Cortex of kidney (tissue), 1 donor: ENCODE measurements at places on chromosomes 7 and 10.

DNA sequence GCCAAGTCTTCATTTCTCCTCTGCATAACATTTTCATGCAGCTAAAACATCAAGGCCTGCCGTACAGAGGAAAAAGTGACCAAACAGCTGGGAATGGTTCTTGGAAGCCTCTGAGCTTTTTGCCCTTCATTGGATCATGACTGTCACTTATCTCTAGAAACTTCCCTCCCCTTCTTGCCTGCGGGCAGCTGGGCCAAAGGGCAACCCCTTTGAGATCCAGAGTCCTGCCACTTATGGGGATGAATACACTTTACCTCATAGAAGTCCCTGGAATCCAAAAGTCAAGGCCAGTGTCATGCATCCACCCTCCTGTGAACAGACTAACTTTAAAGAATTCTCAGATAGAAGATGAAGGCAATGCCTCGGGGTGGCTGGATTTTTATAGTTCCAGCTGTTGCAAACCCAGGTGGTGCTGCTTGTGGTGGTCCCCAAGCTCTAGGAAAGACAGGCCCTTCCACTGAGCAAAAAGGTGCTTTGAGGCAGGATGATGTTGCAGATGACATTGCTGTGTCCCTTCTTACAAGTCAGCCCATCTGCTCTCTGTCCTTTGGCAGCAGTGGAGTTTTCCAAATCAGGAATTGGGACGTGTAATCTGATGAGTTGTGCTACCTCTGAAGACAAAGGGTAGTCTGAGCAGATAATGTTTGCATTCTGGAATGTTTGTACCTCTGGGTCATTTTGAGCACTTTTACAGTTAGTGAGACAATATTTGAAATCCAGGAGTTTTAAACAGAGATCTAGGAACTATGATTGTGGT, 64.2 kb downstream of the LRMDA start:
- no peak for DNase-seq

- DNase-seq: no peak
Measured at GRCh38 chr7:93203496-93203895, 22.8 kb downstream of the HEPACAM2 start.

DNA sequence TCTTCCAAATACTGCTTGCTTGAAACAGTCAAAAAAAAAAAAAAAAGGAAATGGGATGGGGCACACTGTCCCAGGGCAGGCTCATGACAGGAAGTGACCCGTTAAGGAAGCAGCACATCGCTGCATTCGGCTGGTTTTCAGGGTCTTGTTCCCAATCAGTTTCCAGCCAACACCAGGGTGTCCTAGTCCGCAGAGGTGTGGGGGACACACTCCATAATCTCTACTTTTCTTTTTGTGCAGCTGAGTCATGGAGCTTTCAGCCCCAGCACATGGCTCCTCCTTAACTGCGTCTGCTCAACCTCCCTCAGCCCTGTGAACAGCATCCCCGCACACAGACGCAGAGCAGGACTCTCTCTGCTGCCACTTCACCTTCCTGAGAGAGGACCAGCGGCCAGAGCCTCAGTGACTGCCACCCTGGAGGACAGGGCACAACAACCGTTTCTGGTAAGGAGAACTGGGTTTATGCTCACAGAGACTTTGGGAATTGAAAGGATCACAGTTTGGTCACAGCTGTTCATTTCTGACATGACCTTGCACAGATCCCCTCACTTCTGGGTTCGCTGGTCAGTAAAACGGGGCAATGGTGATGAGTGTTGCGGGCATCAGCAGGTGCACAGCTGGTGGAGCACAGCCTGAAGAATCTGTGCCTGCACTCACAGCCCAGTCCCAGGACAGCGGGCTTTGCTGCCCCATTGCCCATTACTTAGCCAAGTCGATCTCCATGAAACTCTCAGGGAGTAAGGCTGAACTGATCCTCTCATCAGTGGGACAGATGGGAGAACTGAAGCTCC, at the start of gene GIMAP5:
TSS of gene GIMAP5 (plus strand) at position 154 of the 791 bp plus-strand sequence. CDS start 3,467 bp downstream, outside the sequence.
- DNase-seq: no peak

GRCh38 chr7:67377939-67378862, 381.6 kb downstream of the TYW1 start:
- no peak for DNase-seq

- DNase-seq: no peak
Measured at GRCh38 chr10:119726676-119727261, 919 bp downstream of the INPP5F start.

DNA sequence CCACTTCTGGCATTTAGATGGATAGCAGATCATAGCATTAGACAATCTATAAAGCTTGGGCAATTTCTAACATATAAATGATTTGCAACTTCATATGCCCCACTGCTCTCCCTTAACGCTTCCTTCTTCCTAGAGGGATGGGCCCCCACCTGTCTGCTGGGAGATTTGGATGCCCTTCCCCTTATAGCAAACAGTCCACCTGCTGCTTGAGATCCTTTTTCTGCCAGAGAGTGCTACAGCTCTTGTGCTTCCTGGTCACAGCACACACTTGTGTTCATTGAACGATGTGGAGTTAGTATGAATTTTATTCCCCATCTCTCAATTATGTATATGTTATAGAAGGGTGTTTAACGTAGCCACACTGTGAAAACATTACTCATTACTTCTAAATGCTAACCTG, 10.4 kb upstream of the PCGF5 start:
- DNase-seq: no peak

DNA sequence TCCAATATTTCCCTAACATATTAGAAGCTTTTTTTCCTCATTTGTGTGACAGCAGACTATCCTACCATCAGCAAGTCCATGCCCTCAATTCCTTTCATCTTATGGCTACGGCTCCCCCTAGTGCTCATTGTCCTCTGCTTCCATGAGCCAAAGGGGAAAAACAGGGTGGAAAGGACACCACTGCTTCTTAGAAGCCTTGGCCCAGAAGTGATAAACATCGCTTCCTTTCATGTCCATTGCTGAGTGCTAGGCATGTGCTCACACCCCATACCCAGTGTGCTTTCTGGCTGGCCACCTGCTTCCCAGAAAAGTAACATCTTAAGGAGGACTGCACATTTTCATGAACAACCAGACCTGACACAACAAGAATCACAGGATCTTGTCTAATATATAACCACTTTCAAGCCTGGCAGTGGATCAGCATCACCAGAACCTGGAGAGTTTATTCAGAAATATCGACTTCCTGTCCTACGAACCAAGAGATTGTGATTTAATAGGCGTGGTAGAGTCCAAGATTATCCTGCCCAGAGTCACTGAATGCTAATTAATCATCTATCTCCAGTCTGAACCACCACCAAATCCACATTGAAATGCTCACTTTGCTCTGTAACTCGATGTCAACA, 650.5 kb upstream of the SORCS1 start:
- DNase-seq: no peak

- DNase-seq: no peak
Measured at GRCh38 chr7:117704063-117704462, 169.2 kb downstream of the CTTNBP2 start.

DNA sequence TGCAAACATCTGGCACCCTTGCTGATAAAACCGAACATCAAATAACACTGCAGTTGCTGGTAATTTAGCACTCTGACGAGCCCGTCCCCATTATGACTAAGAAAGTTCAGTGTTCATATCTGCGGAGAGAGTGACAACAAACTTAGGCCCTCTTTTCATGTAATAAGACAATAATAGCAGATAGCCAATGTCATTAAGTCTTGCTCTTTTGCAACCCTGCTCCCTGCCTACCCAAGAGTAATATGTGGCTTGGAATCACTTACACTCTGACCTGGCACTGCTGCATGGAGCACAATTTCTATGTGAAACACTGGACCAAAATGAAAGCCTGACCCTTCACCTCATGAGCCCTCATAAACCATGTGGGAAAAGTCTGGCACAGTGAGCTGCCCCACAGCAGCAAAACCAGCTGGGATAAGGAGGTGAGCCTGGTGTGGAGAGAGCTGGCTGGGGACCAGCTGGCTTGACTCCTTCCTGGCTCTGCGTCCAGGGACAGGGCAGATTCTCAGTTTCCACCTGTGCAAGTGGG, 86.5 kb downstream of the HIPK2 start:
- no peak for DNase-seq

DNA sequence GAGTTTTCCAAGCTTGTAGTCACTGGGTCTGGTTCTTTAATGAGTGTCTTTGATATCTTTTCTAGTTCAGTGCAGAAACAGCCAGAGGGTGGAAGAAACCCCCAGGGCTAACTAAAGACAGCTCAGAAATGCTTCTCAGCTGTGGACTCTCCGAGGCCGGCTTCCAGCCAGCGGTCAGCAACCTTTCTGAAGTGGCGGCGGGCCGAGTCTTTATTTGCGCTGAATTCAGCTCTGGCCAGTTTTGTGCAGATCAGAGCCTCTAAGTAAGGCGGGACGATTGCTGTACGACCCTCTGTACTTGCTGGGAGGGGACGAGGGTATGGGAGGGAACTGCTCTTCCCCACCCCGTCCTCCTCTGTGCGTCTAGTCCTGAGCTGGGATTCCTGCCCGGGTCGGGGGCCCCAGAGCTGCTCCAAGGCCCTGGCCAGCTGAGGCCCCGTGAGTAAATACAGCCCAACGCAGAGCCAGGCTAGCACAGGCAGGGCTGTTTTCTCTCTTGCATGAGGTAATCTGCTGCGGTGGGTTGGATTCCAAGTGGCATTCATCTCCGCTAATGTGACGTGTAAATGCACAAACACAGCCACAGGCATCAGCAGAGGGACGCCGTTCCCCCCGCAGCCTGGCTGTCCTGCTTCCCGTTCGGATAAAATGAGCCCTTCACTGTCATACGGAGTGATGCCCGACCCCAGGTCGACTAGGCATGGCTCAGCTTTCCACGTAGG, 159.8 kb downstream of the PIP4K2A start:
- DNase-seq: no peak

- DNase-seq: no peak
Measured at GRCh38 chr10:92834986-92835385, 13.3 kb upstream of the EXOC6 start.

- no peak for DNase-seq
Measured at GRCh38 chr7:140903741-140904480, 20.8 kb downstream of the BRAF start.

GRCh38 chr10:28505359-28505959, 27.5 kb upstream of the WAC start:
- no peak for DNase-seq

DNA sequence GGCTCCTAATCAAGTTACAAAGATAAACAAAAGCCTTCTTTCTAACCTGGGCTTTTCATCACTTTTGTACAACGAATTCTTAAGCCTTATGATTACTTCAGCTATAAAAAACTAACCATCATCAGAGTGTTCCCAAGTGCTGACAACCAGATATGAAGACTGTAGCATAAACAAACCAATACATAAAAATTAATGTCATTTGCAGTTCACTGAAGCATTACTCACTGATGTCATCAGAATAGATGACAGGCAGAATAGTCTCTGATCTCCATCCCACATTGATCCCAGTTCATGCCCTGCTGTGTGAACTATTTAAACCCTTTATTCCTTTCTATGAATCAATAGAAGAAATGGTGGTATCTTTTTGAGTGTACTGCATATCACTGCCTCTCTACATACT, 84.4 kb downstream of the DNAJC1 start:
- DNase-seq: no peak

GRCh38 chr7:32158751-32159745, 88.8 kb upstream of the PDE1C start:
- no peak for DNase-seq

- no peak for DNase-seq
Measured at GRCh38 chr10:58856508-58857240, 319.8 kb upstream of the PHYHIPL start.

DNA sequence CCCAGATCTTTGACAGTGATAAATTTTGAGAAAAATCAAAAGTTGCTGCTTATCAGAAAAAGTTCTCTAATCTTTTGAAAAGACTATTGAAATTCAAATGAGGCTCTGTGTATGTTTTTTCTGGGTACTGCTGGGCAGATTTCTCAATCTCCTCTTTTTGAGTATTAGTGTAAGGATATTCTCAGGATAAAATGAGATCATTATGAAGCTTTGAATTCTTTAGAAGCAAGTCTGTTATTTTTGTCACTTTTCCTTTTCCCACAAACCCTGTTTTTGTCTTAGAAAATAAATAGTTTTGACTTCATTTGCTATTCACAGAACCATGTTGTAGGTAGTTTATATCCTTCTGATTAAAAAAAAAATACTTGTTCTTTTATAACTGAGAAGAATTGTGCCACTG, 7.9 kb downstream of the STAM start:
- no peak for DNase-seq

- DNase-seq: no peak
Measured at GRCh38 chr7:30320392-30320791, 36.0 kb downstream of the ZNRF2 start.

DNA sequence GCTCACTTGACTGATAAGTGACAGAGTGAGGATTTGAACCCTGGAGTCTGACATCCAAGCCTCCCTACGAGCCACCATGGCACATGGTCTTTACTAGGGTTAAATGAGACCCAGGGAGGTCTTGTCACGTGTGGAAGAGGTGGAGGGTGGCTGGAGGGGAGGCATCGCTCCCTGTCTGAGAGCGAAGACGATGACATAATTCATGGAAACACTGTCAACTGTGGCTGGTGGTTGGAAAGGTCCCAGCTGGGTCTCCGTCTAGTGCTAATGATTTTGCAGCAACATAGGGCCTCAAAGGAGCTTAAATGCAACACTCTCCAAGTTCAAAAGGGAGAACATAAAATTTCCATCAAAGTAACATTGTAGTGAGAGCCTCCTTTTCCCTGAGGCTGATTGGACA, 99.9 kb upstream of the BAIAP2L1 start:
- DNase-seq: no peak

DNA sequence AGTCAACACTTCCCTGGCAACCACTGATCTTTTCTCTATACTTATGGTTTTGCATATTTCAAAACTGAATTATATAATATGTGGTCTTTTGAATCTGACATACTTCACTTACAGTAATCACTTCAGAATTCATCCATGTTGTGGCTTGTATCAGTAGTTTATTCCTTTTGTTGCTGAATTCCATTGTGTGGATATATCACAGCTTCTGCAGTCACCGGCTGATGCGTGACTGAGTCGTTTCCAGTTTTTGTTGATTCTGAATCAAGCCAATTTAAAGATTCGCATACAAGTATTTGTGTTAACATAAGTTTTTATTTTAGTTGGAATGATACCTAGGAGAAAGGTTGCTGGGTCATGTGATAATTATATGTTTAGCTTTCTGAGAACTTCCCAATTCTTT, 672.5 kb upstream of the ANKRD30A start:
- no peak for DNase-seq

- no peak for DNase-seq
Measured at GRCh38 chr7:158497627-158498026, 90.0 kb downstream of the PTPRN2 start.

DNA sequence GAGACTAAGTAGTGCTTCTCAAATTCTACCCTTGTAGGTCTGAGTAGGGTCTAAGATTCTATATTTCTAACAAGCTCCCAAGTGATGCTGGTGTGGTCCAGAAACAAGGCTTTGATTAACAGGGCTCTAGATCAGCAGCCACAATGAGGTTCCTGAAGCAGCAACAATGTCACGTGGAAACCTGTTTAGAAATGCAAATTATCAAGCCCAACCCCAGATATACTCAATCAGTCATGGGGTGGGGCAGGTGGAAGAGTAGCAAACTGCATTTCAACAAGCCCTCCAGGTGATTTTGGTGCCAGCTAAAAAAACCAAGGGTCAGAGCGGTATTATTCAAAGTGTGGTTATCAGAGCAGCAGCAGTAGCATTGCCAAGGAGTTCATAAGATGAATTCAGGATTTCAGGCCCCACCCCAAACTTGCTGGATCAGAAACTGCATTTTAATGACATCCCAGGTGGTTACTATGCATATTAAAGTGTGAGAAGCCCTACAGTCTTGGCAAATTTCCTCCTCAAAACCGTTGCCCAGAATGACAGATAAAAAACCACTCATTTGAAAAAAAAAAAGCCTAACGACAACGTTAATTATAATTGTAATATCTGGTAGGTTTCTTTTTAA, 199.2 kb downstream of the AHR start:
- DNase-seq: no peak
